ENCODE measurements at places on chromosomes 1 and 21.

- DNase-seq: no peak
These were observed 259.6 kb upstream of the PLD5 start for GRCh38 chr1:242784084-242784483.

DNA sequence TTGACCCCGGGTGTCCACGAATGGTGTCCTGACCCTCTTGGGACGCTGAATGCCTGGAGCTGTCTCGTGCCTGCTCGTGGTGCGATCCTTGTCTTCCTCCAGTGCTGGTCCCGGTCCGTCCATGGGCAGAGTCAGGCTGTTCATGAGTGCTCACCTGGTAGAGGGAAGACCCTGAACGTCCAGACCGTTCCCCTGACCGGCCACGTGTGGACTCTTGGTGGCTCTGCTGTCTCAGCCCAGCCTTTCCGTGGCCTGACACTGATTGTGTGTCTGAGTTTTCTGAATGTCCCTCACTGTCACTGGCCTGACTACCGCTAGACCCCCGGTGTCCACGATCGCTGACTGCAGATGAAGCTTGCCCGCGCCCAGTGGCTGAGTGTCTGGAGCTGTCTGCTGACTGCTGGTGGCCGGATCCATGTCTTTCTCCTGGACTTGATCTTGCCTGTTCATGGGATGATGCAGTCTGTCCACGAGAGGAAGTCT lies 11.7 kb downstream of the FLG start:
- no peak for DNase-seq

DNA sequence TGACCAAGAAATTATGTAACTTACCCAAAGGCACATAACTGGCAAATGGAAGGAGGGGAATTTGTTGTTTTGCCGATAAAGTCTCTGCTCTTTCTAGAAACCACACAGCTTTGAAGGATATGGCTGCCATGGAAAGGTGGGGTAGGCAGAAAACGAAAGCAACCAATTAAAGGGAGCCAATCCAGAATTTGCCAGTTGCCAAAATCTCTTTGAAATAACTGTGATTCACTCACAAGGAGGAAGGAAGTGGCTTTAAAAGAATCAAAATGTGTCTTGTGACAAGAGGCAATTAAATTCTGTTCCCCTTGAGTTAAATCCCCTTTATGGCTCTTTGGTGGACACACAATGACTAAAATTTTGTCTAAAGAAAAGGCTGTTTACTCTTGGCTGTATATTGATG lies 61.2 kb upstream of the CCDC190 start:
- DNase-seq: no peak

DNA sequence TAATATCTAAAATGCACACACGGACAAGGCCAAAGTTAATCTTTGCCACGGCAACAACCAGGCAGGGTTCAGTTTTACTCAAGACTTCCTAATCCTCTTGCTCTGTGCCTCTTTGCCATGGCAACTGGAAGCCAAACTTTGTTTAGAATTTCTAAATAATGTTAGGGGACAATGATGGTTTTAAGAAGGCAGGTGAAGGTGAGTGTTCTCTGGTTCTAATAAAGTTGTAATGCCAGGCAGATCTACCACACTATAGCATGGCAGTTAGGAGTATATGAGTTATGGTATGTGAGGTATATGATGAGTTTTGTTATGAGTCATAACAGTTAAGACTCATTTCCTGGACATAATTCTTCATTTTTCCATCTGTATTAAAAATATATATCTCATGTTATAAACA lies 2.7 kb downstream of the PTPRC start:
- no peak for DNase-seq

GRCh38 chr1:248822148-248823032 lies 3.3 kb downstream of the SH3BP5L start:
- DNase-seq: no peak

DNA sequence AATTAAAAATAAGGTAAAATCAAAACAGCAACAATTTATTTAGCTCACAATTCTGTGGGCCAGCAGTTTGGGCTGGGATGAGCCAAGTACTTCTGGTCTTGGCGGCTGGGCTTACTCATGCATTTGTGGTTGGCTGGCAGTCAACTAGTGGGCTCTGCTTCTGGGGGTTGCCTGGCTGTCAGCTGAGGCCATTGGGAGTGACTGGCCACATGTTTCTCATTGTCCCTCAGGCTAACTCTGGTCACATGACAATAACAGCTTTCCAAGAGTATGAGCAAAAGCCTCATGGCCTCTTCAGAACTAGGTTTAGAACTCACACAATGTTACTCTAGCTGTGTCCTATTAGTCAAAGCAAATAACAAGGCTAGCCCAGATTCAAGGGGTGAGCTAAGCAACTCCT lies 15.6 kb upstream of the CHIA start:
- peak; percentile 51 for DNase-seq

GRCh38 chr1:201214461-201214860 lies 23.8 kb downstream of the IGFN1 start:
- no peak for DNase-seq

GRCh38 chr1:93347334-93347899 lies 1.7 kb downstream of the DR1 start:
- DNase-seq: no peak

GRCh38 chr1:190807629-190808028 lies 330.0 kb upstream of the BRINP3 start:
- DNase-seq: no peak

DNA sequence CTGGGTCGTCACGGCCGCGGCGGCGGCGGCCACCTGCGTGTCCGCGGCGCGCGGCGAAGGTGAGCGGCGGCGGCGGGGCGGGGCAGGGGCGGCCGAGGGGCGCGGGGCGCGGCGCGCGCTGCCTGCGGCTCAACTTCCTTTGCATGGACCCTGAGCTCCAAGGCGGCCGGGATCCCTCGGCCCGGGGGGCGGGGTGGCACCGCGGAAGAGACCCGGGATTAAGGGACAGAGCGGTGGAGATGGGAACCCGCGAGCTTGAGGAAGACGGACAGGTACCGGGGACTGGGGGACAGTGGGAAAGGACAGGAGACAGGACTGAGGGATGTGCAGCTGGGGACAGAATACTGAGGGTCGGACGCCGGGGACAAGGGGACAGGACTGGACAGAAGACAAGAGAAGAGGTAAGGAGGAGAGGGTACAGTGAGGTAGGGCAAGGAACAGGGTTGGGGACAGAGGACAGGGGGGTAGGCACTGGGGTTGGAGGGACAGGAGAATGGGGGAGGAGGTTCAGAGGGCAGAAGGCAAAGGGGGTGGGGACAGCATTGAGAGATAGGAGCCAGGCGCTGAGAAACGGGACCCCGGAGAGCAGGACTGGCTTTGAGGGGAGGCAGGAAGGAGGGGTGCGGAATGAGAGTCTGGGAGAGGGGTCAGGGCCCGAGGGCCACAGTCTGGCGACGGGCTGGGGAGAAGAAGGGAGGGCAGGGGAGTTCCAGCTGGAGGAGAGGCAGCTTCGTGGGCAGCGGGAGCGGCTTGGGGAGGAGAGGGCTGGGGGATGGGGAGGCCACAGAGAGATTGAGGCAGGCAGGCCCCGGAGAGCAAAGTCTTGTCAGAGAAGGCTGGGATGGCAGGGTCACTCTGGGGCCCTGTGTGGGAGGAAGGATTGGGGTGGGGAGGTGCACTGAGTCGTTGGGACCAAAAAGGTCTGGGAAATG lies 648 bp downstream of the EPHA8 start:
- no peak for DNase-seq

GRCh38 chr1:12359359-12360133 lies 129.7 kb downstream of the VPS13D start:
- DNase-seq: no peak

GRCh38 chr21:41466024-41466820 lies 40.2 kb downstream of the MX1 start:
- no peak for DNase-seq

GRCh38 chr21:22342889-22343288 lies 1344.7 kb downstream of the NCAM2 start:
- no peak for DNase-seq

DNA sequence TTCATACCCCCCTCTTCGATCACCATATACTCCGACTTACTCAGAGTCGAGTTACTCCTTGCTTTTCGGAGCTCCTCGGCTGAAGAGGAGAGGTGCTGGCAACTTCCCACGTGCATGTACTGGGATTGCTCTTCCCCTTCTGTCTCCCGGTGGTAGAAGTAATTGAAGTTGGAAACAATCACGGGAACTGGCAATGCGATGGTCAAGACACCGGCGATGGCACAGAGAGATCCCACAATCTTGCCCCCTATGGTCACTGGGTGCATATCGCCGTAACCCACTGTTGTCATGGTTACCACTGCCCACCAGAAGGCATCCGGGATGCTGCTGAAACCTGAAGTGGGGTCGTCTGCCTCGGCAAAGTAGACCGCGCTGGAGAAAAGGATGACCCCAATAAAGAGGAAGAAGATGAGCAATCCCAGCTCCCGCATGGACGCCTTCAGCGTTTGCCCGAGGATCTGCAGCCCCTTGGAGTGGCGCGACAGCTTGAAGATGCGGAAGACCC lies 1.5 kb downstream of the KCNA3 start:
- peak; percentile 36 for DNase-seq

- DNase-seq: no peak
These were observed 25.6 kb downstream of the TRABD2B start for GRCh38 chr1:47971385-47972160.
